ENCODE measurements at places on chromosomes 6 and 20.

DNA sequence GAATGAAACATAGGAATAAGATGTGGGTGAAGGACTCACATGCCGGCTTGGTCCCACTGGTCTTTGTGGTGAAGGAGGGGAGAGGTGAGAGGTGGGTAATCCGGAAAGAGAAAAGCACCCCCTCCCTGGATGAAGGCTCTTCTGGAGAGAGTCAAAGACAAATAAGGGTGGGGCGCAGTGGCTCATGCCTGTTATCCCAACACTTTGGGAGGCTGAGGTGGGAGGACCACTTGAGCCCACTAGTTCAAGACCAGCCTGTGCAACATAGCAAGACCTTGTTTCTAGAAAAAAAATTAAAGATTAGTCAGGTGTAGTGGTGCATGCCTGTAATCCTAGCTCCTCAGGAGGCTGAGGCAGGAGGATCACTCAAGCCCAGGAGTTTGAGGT is 3.1 kb downstream of the LTB start:
- DNase-seq: no peak

- DNase-seq: no peak
Measured at GRCh38 chr6:81814370-81815076, 62.0 kb upstream of the TENT5A start.

DNA sequence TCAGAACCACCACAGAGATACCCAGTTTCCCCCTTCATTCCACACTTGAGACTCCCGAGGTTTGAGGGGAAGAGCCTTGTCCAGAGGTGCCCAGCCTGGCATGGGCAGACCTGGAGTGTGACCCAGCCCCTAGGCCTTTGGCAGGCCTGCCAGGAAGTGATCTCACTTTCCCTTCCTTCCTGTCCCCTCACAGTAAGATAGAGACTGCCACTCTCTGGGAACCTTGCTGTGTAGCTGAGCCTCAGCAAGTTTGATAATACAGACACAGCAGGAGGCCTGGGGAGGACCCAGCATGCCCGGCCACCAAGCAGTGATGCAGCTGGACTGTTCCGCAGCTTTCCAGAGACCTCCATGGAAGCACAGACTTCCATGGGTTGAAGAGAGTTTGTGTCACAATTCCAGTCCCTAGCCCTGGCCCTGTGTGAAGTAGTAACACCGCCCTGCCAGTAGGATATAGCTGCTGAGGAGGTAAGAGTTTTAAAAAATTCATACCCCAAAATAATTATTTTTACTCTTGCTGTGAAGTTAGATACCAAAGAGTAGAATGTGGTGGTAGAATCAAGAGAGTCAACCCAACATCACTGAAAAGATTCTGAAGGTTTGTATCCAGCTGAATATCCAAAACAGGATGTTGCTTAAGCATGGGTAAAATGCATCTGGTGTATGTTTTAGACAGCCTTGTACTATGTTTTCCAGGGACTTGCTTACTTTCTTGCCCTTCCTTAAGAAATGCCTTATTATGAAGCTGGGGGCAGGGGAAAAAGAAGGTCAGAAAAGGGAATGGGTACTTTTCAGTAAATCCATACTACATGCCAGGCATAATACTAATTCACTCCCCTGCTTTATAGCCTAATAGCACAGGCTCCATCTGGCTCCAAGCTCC is 16.3 kb downstream of the PKIG start:
- DNase-seq: no peak

GRCh38 chr6:159998538-159998937 is 29.7 kb downstream of the IGF2R start:
- no peak for DNase-seq

- no peak for DNase-seq
Measured at GRCh38 chr20:32072168-32072750, 20.2 kb downstream of the HCK start.

DNA sequence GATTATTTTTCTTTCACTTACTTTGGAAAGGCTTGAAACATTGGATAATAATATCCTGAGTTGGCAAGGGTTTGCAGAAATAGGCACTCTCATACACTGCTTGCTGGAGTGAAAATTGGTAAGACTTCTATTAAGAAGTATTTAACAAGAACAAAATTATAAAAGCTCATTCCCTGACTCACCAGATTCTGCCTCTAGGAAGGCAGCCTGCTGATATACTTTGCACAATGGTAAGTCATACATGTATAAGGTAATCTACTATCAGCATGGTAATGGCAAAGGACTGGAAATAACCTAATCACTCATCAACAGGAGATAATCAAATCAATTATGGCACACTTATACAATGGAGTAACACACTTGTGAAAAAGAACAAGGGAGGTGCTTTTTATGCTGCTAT is 85.8 kb downstream of the PLCG1 start:
- DNase-seq: no peak

All from iPS DF 6.9 (cell line).